Left forelimb (tissue), 1 donor: ENCODE measurements at places on chromosomes 11 and 22.

DNA sequence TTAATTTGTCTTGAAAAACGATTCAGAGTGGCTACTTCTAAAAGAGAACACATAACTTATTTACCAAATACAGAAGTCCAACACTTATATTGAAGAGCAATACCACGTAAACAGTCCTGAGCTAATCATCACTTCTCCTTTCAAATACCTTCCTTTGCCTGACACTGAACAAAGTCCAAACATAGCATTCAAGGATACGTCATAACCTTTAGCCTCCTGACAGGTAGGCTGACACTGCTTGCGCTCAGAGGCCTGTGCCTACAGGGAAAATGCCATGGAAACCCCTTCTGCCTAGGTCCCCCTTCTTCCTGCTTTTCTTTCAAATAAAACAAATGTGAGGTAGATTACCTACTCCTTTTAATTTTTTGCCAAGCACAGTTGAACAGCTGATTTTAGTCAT, 510.0 kb downstream of the INSC start:
- DNase-seq, result no peak

- no peak for DNase-seq
Measured at GRCh38 chr11:94862926-94863880, 95.0 kb downstream of the AMOTL1 start.

GRCh38 chr11:65390996-65391395, 4.6 kb downstream of the FRMD8 start:
- no peak for DNase-seq

DNA sequence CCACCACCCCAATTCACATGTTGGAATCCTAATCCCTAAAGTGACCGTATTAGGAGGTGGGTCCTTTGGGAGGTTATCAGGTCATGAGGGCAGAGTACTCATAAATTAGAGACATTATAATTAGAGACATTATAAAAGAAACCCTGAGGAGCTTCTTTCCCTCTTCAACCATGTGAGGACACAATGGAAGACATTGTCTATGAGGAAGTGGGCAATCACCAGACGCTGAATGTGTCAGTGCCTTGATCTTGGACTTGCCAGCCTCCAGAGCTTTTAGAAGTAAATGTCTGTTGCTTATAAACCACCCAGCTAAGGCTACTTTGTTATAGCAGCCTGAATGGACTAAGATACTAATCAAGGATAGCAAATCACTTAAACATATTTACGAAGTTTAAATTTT, 14.8 kb downstream of the GAB2 start:
- DNase-seq, result no peak

GRCh38 chr22:43000441-43001175, 14.3 kb downstream of the PACSIN2 start:
- DNase-seq, result no peak
